Natural killer cell treated with Interleukin-12 subunit alpha and Interleukin-12 subunit beta and Interleukin-15 and Interleukin-18, amount 100 ng/mL, for 72 hours (primary cell): ENCODE measurements at places on chromosomes 3 and 15. TPM values are rescaled to one million over a fixed set of nuclear protein-coding genes. Genes with fewer than 3 reads are reported as not detected.
A peak's percentile ranks its signal among the peaks of the same experiment; 100 is the strongest.

Gene PLSCR2
- not detected for total RNA-seq

Gene TJP1
- total RNA-seq: 0.14 TPM

Gene RASGRP1
- 241 TPM for total RNA-seq

Gene ECE2
- not detected for total RNA-seq

Gene HCN4
- total RNA-seq: not detected

Gene WDR49
- total RNA-seq: 0.59 TPM

Gene SLCO2A1
- not detected for total RNA-seq

Gene GOLGA8S
- total RNA-seq: 2.4 TPM

Gene ALPK3
- 0.43 TPM for total RNA-seq

Gene FGF12
- total RNA-seq: not detected

Gene SKOR1
- total RNA-seq: 0.48 TPM

Gene CCDC191
- total RNA-seq: 3.6 TPM

Gene SPINK8
- not detected for total RNA-seq

Gene SLC28A1
- not detected for total RNA-seq

DNA sequence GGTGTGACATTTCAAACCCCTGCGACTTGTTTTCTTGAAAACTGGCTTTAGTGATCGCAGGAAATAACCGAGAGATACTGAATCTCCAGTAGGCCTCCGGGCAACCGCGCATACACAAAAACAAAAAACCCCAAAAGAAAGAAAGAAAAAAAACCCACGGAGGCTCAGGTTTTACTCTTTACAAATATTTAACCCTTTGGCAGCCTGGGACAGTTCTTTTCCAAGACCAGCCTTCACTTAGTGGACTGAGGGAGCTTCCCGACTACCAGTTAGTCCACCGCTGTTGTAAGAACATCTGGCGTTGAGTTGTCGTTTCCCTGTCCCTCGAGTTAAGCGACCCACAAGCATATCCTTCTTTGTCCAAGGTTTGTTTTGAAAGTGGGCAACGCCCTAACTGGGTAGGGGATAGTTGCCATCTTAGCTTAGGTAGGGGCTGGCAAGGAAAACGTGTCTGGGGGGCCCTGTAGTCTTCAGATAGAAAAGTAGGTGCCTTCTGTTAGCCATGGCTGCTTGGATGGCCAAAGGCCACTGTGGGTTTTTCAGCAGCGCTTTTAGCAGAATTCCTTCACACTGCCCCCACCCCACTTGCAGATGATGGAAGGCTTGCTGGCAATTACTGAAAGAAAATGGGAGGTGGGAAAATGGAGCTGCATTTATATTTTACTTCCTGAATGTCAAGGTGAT, 6.9 kb downstream of the ISL2 start:
- DNase-seq: no peak

DNA sequence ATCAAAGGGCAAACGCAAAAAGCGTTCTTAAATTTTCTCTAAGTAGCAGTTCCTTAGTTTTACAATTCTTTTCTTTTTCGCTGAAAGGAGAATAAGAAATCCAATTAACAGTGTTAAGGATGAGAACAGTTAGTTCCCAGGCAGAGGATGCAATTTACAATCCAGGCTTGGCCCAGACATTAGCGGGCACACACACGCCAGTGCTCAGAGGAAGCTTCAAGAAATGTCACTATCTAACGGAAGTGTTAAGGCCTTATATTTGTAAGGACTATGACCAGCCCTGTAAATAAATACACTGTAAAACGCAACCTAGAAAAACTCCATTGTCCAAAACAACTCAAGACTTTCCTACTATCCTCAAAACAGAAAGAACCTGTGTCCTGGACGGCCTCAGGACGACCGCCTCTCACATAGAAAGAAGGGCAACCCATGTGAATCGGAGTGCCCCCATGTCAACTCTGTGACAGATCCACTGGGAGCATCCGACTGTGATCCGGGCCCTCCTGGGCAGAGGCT, 1.3 kb downstream of the ACAP2 start:
- DNase-seq: no peak

- no peak for DNase-seq
Measured at GRCh38 chr3:145118303-145118702, 1042.7 kb downstream of the PLOD2 start.

DNA sequence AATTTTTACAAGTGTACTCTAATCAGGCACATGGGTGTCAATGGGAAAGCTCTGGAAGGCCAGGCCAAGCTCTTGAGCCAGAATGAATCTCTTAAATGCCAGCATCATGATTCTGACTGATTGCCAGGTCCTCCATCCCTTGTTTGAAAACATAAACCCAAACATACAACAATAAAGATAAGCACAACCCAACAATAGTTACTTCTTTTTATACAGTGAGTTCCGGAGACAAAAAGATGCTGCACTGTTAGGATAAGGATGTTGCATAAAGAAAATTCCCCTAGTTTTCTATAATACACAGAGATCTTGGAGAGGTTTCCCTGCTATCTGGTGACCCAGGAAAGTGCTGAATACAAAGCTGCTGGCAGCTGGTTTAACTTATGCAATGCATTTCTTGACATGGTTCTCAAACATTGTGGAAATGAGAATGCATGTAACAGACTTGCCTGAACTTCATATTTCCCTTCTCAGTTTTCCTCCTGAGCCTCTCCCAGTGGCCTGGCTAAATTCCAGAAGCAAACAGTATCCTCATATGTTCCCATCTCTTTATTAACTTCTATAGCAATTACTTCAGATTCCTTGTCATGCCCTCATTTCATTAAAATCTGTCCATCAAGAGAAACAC, 180.1 kb upstream of the PRICKLE2 start:
- no peak for DNase-seq

DNA sequence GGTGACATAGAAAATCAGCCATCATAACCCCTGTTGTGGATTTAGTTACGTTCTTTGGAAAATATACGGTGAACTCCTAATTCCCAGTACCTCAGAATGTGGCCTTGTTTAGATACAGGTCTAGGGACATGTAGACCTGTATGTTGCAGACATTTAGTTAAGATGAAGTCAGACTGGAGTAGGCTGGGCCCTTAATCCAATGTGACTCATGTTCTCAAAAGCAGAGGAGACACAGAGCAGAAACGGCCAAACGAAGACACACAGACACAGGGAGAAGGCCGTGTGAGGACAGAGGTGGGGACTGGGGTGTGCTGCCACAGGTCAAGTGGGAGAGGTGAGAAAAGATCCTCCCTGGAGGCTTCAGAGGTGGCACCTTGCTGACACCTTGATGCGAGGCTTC, 119.0 kb upstream of the PROK2 start:
- DNase-seq: no peak

- DNase-seq: no peak
Measured at GRCh38 chr15:99447497-99448371, 118.0 kb upstream of the MEF2A start.

DNA sequence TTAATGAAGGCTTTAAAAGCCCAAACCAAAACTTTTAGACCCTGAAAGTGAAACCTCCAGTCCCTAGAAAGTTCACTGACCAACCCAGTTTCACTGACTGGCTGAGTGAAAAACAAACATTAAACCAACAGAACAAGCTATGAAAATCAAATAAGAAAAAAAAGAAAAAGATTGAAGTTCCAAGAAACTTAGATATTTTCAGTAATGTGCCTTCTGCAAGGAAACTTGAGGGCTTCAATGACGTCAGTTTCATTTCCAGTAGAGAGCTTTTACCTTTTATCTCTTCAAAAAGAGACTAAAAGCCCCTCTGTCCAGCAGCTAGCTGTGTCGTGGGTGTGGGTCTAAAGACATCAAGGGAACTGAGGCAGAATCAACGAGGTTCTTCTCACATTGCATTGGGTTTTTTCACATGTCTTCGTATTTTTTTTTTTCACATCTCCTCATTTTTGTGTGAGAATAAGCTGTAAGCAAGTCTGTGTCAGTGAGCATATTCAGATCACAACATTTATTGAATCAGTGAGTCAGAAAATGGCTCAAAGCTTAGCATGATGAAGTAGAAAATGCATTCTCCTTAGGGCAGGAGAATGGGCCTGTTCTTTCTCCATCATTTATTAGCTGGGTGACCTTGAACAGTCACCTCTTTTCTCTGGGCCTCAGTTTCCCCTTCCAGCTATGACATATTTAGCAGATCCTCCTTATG, 54.8 kb upstream of the BCL6 start:
- no peak for DNase-seq

GRCh38 chr15:62306851-62307504, 141.9 kb upstream of the C2CD4B start:
- no peak for DNase-seq

- no peak for DNase-seq
Measured at GRCh38 chr3:35908366-35909232, 269.3 kb downstream of the ARPP21 start.

DNA sequence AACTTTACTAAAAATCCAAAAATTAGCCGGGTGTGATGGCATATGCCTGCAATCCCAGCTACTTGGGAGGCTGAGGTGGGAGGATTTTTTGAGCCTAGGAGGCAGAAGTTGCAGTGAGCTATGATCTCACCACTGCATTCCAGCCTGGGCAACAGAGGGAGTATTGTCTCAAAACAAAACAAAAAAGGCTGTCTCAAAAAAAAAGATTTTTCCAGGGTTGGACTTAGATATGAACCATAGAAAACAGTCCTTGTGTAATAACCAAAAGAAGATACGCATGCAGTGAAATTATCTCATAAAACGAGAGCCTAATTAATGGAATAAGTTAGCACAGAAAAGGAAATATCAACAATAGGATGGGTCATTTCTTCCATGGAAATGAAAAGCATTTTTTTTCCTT, 320.4 kb upstream of the RASGRP1 start:
- DNase-seq: no peak

DNA sequence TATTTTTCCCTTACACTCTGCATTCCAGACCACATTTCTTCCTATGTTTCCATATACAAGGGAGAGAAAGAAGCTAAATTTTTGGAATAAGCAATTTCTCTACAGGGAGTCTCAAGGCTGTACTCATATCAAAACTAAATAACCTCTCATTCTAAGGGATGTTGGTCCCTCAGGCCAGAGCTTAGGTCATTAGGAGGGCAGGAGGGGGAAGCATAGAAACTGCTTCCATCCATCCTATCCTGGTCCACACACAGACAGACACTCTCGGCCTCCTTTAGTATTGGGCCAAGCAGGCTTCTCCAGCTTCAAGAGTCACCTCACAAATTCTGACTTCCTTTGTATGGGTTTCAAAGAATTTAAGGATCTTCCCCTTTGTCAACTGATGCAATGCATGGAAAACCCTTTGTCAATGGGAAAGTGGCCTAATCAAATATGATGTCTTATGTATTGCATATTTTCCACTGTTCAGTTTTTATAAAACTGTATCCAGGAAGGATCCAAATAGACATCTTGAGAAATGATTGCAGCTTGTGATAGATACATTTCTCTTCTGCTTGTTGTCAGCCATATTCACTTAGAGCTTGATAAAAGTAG, 140.7 kb upstream of the RARB start:
- DNase-seq: no peak

GRCh38 chr3:50388016-50388719, 28.8 kb upstream of the TMEM115 start:
- no peak for DNase-seq

- no peak for DNase-seq
Measured at GRCh38 chr15:63917588-63918316, 84.0 kb upstream of the HERC1 start.

DNA sequence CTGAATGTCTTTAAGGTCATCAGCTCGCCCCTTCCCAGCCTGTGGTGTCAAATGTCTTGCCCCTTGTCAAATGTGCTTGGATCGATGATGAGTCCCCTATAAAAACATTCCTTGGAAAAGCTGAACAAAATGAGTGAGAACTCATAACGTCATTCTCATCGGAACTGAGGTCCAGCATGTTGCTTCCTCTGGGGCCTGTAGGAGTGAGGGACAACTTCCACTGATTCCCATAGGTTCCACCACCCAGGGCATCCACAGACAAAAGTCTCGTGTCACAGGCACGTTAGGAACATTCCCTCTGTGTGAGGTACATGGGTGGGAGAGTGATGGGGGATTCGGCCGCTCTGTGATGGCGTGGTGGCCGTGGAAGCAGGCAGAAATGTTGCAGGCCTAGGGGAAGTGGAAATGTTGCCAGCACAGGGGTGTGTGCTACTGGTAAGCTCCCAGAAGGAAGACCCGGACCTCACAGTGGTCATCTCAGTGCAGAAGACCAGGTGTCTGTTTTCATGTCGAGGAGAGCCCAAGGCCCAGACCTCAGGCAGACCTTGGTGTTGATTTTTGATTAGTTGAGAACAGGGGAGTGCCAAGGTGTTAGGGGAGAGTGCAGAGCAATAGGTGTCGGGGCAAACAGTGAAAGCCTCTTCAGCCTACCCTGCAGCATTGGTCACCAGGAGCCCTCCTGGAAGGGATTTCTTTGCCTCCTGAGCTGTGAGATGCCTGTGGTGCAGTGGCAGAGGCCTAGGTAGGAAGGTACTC, 96.8 kb downstream of the SNRPN start:
- no peak for DNase-seq

DNA sequence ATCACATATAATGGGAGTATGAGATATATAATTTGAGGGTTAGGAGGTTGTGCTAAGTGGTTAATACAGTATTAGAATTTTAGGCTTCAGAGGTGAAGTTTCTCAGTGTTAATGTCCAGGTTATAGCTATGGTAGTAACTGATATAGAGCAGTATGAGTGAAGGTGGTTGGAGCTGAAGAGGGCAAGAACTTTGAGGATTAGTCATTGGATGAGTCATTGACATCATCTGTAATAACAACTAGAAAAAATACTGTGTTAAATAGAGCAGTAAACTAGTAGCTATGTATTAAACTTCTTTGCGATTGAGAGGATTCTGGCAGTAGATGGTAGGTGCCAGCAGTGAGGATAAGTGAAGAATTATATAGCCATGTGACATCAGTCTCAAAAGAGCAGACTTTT, 47.5 kb upstream of the EIF3J start:
- DNase-seq: no peak

- DNase-seq: peak; percentile 86
Measured at GRCh38 chr3:57596495-57597126, 533 bp downstream of the ARF4 start.

GRCh38 chr3:58725326-58725853, 58.8 kb upstream of the FAM3D start:
- DNase-seq: no peak

- no peak for DNase-seq
Measured at GRCh38 chr3:81580355-81580754, 181.1 kb downstream of the GBE1 start.

DNA sequence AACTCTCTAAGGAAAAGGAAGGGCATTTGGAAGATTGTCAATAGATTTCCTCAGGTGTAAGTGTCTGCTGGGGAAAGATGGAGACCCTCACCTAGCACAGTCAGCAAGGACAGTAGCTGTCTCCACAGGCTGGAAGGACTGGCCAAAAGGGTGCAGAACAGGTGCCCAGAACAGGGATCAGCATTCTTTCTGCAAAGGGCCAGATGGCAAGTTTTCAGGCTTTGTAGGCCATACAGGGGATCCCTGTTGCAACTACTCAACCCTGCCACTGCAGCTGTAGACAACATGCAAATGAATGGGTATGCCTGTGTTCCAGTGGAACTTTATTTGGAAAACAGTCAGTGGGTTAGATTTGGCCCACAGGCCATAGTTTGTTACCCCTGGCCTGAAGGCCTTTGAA, 8.1 kb downstream of the AGBL1 start:
- DNase-seq: no peak

GRCh38 chr15:52866698-52867097, 76.6 kb upstream of the ONECUT1 start:
- DNase-seq: no peak

GRCh38 chr3:25454005-25454927, 26.2 kb downstream of the RARB start:
- DNase-seq: no peak

- DNase-seq: no peak
Measured at GRCh38 chr3:169512991-169513390, 150.5 kb downstream of the MECOM start.

- no peak for DNase-seq
Measured at GRCh38 chr15:25536801-25537611, 98.2 kb upstream of the UBE3A start.
